ENCODE measurements at places on chromosomes 12 and 14. TPM values are rescaled to one million over a fixed set of nuclear protein-coding genes. Genes with fewer than 3 reads are reported as not detected.

The SPTB gene
- 0.10 TPM for total RNA-seq

The STK38L gene
- 17.6 TPM for total RNA-seq

The IL26 gene
- total RNA-seq = not detected

- no peak for DNase-seq
Observed at GRCh38 chr12:10075451-10075850, 23.3 kb downstream of the CLEC1A start.

The KRT79 gene
- total RNA-seq = not detected

DNA sequence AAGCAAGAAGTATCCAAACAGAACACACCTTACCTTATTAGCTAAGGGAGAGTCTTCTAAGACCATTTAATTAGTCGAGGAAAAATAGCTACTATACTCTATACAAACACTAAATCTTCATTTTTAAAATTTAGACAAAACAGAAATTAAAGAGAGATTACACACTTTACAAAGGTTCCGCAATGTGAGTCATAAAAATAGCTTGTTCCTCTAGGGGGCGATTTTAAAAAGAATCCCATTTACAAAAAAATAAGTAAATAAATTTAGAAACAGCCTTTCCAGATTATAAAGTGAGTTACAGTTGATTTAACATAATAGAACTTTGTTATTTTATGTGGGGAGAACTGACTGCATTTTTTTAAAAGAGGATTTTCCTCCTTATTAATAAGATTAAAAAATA lies 201.6 kb downstream of the PAX9 start:
- DNase-seq = no peak

DNA sequence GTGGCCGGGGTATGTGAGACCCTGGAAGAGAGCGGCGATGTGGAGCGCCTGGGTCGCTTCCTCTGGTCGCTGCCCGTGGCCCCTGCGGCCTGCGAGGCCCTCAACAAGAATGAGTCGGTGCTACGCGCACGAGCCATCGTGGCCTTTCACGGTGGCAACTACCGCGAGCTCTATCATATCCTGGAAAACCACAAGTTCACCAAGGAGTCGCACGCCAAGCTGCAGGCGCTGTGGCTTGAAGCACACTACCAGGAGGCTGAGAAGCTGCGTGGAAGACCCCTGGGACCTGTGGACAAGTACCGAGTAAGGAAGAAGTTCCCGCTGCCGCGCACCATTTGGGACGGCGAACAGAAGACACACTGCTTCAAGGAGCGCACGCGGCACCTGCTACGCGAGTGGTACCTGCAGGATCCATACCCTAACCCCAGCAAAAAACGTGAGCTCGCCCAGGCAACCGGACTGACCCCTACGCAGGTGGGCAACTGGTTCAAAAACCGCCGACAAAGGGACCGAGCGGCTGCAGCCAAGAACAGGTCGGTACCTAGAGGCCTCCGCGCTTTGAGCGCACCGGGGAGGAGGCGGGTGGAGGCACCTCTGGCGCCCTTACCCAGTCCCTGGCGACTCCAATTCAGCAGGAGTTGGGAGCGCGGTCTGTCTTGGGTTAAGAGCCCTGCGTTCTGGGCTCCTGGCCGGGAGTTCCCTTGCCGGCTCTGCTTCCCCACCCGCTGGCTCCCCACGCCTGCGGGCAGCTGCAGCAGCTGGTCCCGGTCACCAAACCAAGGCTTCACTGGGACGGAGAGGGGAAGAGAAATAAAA lies 700 bp downstream of the SIX6 start:
- no peak for DNase-seq
